ENCODE measurements at places on chromosomes 6 and 20.

GRCh38 chr6:42963179-42963854 lies 2.8 kb downstream of the GNMT start:
- no peak for DNase-seq

GRCh38 chr6:83600459-83600858 lies 88.1 kb downstream of the PRSS35 start:
- no peak for DNase-seq

DNA sequence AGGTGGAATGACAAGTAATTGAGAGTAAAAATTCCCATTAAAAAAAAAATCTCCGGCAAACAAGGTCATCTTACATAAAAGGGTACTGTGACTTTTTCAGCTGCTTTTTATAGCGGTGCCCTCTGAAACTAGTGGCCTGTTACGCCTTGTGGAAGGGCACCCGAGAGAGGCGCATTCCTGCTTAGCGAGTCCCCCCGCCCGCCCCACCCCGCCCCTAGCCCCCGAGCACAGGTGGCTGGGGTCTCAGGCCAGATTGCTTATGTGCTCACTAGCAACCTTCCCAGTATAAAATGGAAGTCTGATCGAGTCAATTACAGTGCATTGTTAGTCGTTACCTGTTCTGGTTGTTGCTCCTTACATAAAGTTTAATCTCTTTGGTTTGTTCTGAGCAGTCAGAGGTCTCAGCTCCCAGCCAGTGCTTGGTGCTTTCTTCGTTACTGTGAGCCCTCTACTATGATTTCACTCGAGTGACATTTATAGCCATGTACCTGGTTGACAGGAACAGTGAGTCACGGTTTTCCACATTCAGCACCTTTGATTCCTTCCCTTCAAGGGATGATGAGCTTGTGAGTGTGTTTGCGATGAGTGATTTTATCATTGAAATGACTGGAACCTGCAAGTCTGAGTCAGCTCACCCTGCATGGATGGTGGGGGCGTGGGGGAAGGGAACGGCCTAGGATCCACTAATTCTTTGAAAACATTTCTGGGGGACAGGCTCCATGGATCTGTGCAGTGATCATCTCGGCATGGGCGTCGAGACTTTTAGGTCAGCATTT lies 47.6 kb downstream of the ZDHHC14 start:
- no peak for DNase-seq

DNA sequence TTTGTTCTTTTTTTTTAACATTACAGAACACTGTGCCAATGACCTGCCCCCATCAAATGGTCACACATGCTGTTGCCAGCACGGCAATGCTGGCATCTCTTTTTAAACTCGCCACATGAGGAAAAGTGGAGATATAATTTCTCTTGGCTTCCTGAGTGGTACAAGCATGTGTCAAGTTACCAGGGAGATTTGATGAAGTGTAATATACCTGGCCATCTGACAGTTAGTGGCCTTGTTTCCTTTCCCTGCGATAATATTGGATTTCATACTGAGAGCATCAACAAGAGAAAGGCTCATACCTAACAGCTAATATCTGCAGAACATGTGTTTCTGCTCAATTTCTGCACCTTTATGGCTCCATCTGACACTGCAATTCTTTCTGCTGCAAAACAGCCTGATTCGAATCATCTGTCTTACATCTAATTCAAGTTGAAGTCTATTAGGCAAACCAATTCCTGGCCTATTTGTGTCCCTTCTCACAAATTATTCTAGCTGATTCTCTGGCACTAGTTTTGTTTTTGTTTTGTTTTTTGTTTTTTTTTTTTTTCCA lies 519.5 kb downstream of the PREX1 start:
- no peak for DNase-seq

- DNase-seq = no peak
Measured at GRCh38 chr6:33147807-33148666, 44.2 kb downstream of the COL11A2 start.

GRCh38 chr6:107246972-107247615 lies 131.8 kb upstream of the BEND3 start:
- DNase-seq = no peak

DNA sequence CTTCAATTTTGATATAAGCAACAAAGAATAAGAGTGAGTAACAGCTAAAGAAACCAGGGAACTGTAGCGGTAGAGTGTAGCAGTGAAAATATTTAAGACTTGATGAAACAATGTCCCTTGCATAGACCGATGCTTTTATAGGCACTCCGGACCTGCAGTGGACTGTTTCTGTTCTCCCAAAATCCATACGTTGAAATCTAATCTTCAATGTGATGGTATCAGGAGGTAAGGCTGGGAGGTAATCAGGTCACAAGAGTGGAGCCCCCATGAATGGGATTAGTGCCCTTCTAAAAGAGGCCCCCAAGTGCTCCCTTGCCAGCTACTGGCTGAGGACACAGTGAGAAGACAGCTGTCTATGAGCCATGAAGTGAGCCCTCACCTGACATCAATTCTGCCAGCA lies 260.4 kb downstream of the ADGB start:
- no peak for DNase-seq

DNA sequence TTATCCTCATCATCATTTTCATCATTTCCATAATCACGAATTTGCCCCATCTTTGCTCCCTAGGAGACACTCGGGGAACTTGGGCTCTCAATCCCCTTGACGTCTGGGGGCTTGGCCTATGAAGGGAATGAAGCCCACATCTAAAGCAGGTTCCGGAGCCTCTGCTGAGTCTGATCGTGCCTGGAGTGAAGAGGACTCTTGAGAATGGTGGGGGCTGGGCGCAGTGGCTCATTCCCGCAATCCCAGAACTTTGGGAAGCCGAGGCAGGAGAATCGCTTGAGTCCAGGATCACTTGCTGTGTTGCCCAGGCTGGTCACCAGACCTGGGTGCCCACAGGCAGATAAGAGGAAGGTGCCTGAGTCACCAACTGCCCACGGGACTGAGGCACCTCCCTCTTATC lies 114.5 kb downstream of the SYCP2 start:
- DNase-seq = peak; percentile 5

DNA sequence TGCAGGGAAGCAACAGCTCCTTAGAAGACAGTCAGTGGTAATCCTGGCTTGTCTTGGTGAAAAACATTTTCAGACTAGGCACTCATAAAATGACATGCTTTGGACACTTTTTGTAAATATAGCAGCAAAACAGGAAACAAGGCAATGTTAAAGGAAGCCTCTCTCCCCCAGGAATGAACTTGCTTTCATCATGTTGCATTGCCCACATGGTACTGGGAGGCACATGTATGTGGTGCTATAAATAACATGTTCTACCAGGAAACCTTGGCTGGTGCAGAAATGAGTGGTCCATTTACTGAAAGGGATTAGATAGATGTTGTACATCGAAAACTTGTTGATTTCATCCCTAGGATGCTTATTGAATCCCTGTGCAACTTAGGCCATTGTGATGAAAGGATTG lies 121.4 kb upstream of the RREB1 start:
- DNase-seq = no peak

- DNase-seq = no peak
Measured at GRCh38 chr20:60254901-60255411, 296.7 kb downstream of the CDH26 start.

- no peak for DNase-seq
Measured at GRCh38 chr20:50385733-50386640, 124.2 kb upstream of the PTPN1 start.

DNA sequence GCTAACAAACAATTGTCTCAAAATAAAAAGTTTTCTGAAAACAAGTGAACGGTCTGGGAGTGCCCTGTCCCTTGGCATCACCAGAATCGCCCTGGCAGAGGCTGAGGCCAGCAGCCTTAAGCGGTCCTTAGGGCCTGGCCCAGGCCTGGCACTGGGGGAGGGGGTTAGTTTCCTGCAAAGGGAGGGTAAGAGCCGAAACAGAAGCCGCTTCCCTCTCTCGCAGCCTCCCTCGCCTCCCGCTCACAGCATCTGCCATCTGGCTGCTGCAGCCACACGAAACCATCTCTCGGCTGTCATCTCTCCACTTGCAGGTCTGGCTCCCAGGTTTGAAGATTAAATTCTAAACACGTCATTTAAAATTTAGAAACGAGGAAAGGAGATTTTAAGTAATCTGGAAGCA lies 31.5 kb downstream of the PMEPA1 start:
- no peak for DNase-seq

DNA sequence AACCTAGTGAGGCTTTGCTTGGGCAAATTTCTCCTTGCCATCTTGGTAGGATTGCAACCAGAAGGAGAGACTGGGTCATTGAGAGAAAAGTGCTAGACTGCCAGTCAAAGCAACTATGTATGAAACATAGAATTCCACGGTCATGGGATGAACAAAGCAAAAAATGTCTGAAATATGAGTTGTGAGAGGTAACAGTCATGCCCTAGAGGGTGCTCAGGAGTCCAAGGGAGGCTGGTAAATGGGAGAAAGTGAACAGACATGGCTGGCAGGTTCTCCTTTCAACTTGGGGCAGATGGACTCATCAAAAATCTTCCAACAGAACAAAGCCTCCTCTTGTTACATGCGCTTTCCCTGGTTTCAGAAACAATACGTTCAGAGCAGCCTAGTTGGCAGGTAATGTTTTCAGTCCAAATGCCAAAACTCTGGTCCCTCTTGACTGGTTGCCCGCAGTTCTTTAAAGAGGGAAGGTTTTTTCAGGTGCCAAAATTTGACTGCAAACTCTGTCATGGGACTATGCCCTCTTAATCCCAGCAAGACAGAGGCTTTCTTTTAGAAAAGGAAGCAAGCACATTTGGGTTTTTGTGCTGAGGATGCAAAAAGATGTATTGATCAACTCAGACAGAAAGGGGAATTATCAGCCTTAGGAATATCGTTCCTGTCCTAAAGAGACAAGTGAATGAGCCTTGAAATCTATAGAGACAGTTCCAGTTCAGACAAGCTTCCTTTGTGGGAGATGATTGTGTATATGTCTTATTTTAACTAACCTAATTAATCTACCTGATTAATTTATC lies 68.5 kb upstream of the SASH1 start:
- no peak for DNase-seq

DNA sequence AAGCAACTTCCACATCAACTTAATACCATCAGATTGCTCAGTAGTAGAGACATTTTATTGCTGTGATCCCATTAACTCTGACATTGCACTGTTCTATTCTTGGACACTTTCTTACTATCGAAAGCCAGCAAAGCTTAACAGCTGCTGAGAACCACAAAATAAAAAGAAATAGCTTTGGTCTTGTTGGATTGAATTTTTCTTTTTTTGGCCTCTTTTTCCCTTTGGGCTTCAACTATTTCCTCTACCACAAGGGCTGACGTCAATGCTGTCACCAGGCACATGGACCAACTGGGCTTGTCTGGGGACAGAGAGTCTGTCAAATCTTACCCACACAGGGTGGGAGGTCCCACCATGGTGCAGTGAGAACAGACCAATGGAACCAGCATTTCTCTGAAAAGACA lies 63.4 kb upstream of the ENPP5 start:
- DNase-seq = no peak

- no peak for DNase-seq
Measured at GRCh38 chr20:52494244-52494643, 302.7 kb upstream of the ZFP64 start.

DNA sequence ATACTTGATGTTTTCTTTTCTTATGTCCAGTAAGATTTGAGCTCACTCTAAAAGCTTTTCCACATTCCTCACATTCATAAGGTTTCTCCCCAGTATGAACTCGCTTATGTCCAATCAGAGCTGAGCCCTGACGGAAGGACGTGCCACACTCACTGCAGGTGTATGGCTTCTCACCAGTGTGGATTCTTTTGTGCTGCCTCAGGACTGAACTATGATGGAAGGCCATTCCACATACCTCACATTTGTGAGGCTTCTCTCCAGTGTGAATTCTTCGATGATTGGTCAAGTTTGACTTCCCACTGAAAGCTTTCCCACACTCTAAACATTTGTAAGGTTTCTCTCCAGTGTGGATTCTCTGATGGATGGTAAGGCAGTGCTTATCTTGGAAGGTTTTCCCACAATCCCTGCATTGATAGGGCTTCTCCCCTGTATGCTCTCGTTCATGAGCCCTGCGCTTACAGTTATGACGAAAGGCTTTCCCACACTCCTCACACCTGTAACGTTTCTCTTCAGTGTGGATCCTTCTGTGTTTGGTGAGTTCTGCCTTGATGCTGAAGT lies 9.9 kb downstream of the ZNF311 start:
- no peak for DNase-seq

GRCh38 chr20:1788044-1788443 lies 107.2 kb upstream of the SIRPA start:
- no peak for DNase-seq

DNA sequence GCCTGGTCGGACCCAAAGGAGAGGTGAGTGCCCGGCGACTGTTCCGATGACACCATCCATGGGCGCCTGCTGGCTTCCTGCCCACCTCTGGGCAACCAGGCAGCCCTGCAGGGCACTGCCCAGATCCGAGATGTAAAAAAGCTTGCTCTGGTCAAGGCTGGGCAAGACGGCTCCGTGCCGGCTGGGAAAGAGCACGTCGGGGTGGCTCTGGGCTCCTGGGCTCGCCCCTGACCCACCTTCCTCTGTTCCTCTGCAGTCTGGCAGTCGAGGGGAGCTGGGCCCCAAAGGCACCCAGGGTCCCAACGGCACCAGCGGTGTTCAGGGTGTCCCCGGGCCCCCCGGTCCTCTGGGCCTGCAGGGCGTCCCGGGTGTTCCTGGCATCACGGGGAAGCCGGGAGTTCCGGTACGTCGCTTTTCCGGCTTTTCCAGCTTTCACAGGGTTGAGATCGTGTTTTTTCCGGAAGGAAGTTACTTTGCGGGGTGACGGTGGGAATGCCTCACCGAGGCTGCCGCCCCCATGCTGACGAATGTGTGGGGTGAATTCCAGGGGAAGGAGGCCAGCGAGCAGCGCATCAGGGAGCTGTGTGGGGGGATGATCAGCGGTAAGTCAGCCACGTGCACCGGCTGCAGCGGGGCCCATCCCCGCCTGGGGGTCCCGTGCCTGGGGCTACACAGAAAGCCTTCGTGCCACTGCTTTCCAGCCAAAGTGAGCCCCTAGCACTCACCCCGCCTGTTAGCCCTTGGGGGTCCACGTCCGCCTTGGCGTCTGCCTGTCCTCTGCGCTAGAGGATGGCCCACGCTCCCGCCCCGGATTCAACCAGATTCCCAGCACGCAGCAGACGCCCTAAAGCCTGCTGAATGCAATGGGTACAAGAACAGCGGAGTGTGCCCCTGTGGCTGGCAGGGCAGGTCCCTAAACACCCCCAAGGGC lies 19.3 kb downstream of the COL9A3 start:
- DNase-seq = no peak
